Activated CD8-positive, alpha-beta memory T cell treated with anti-CD3 and anti-CD28 coated beads for 1 hour (primary cell): ENCODE measurements at places on chromosomes 1 and 21.

GRCh38 chr1:24304763-24305162 is 14.4 kb upstream of the GRHL3 start:
- DNase-seq = no peak

GRCh38 chr1:184860985-184861754 is 106.5 kb upstream of the EDEM3 start:
- no peak for DNase-seq

GRCh38 chr1:156959925-156960324 is 39.5 kb downstream of the LRRC71 start:
- no peak for DNase-seq

DNA sequence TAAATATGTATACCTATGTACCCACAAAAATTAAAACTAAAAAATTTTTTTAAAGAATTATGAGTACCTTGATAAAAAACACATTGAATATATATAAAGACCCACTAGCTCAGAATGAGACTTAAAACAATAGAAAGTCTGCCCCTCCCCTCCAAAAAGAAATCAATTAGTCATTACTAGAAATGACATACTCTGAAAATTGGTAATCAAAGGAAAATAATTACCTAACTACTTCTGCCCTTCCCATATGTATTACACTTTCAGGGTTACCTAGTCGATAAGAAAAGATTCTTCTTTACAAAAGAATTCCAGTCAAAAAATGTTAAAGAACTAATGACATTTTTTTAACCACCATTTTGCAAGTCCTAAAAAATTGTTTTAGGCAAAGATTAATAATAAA is 34.7 kb downstream of the VAV3 start:
- DNase-seq = no peak

DNA sequence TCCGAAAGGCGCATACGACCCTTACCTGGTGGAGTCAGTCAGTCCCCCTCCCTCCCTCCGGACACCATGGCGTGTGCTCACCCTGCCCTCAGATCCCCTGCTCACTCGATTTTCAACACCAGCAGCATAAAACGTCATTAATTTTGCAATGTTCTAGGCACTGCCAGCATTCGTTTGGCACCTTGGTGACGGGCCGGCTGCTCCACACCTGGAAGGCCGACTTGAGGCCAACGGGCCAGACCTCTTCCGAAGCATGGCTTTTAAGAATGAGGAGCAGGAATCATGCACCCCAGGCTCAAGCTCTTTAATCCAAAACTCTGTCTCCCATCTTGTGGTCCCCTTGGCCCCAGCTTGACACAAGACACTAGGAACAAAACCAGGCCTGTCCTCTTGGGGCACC is 33.1 kb downstream of the NPHP4 start:
- no peak for DNase-seq

GRCh38 chr1:6331543-6332273 is 61.9 kb downstream of the ACOT7 start:
- DNase-seq = no peak

DNA sequence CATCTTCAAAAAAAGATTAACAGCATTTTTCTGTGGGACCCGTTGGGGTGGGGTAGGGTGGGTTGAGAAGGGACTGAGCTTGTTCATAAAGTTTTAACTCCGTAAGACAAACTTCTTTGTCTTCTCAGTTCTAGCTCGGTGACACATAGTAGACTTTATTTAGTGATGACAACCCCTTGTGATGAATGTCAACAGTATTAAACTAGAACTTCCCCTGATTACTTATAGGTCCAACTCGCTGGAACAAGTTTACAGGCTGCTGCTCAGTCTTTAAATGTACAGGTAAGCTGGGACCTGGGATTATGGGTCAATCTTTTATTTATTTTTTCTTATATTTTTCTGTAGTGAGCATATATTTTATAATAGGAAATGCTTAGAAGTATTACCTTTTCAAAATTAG is 148.4 kb downstream of the CD247 start:
- no peak for DNase-seq
